Skeletal muscle cell (primary cell): ENCODE measurements at places on chromosomes 2 and 18.

GRCh38 chr2:65363879-65364666 lies 68.3 kb downstream of the SPRED2 start:
- no peak for DNase-seq

- DNase-seq, result no peak
These were observed 38.5 kb downstream of the ASXL3 start for GRCh38 chr18:33616556-33616955.

DNA sequence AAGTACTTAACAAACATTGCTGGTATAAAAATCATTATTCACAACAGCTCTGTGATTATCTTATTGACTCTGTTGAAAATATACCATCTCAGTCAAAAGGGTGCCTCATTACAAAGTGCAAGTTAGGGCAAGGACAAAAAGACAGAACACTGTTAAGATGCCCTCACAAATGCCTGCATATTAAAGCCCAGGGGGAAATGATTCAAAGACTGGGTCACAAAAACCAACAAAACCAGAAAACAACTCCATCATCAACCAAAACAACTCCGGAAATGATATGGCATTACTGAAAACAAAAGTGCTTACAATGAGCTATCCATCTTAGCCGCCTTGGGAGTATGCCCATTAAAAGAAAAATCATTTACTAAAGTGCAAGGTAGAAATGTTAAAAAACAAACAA lies 9.9 kb downstream of the PLA2R1 start:
- DNase-seq, result no peak

DNA sequence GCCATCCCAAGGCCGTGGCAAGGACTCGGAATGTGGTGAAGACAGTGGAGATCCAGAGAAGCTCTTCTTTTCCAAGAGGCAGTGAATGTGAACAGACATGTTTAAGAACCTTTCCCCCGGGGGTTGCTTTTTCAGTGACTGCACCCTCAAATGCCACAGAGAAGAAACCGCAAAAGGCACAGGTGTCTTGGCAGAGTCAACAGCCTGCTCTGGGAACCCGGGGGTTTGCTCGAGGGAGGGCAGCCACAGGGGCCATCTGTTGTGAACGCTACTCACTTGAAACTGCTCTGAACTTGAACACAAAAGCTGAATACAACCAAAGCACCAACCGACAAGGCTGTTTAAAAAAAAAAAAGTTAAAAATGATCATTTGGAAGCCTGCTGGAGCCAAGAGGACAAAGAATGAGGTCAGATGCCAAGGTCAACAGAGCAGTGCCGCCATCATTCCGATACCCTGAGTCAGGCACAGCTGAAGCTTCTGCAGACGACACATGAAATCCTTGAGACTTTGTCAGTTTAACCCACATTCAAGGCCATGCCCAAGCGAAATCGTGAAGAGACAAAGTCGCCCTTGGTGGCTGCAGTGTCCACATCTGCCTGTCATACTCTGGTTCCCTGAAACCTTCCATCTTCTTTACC lies 47.4 kb downstream of the PSMG2 start:
- DNase-seq, result no peak

- DNase-seq, result no peak
These were observed 29.9 kb upstream of the ZNG1B start for GRCh38 chr2:113407446-113408099.

- no peak for DNase-seq
These were observed 9.5 kb downstream of the PRKRA start for GRCh38 chr2:178441426-178441825.

- DNase-seq, result no peak
These were observed 73.5 kb upstream of the NEDD4L start for GRCh38 chr18:57970356-57971095.

DNA sequence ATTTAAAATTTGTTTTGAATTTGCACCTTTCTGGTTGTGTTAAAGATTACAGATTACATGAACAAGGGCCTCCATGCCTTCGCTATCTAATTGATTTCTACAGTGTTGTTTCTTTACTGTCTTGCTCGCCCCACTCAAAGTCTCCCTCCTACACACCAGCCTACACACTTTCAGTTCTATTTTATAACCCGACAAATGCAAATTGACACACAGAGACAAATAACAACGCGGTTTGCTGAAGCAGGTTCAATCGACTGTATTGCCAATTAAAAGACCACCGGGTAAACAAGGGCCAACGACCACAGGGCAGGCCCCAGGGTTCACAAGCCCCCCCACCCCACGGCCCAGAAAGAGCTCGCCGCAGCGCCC lies 869 bp downstream of the STARD7 start:
- no peak for DNase-seq

DNA sequence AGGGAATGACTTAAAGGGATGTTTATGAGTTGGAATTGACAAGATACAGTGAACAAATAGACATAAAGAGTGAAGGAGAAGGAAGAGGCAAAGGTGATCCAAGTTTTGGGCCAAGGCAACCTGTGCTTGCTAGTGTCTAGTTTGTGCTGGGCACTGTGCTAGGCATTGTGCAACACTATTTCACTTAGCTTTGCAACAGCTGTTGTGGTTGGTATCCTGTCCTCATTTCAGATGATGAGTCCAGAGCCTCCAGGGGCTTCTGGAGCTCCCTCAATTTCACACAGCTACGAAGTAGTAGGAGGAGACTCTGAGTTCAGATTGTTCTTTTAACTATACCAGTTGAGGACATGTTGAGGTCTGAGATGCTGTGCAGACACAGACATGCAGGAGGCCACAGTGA lies 18.1 kb upstream of the LOXHD1 start:
- no peak for DNase-seq

- no peak for DNase-seq
These were observed 42.1 kb downstream of the GRHL1 start for GRCh38 chr2:9993488-9994165.

DNA sequence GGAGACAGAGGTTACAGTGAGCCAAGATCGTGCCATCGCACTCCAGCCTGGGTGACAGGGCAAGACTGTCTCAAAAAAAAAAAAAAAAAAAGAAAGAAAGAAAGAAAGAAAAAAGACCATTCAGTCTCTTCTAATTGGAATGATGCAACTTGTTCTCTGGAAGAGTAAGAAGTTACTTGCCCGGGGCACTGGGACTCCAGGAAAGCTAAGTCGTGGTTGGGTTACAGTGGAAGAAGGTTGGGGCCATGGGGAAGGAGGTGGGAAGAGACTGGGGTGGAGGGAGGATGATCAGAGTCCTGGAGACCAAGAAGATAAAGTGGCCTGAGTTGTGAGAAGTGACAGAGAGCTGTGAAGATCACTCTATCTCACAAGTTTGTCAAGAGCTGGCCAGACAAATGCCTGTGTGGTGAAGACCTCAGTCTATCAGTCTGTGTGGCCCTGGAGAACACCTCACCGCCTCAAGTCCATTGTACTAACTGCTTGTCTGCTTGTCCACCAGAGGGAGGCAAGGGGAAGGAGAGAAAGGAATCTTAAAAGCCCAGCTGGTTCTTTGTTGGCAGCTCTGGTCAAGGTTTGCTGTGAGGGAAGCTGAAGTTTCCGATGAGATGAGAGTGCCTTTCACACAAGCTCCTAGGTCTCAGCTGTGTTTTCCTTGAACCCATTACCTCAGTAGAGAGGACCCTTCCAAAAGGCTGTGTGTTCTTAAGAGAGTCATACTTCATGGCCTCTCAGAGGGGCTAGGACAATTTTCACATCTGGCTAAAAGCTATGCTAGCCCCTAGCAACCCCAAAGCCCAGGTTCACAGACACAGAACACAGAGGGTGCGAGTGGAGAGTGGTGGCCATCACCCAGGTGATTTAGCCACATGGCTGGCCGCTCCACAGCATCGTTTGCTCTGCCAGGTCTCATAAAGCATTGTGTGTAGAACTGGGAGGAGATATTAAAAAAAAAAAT lies 72.0 kb upstream of the TMEM178A start:
- peak; percentile 44 for DNase-seq

DNA sequence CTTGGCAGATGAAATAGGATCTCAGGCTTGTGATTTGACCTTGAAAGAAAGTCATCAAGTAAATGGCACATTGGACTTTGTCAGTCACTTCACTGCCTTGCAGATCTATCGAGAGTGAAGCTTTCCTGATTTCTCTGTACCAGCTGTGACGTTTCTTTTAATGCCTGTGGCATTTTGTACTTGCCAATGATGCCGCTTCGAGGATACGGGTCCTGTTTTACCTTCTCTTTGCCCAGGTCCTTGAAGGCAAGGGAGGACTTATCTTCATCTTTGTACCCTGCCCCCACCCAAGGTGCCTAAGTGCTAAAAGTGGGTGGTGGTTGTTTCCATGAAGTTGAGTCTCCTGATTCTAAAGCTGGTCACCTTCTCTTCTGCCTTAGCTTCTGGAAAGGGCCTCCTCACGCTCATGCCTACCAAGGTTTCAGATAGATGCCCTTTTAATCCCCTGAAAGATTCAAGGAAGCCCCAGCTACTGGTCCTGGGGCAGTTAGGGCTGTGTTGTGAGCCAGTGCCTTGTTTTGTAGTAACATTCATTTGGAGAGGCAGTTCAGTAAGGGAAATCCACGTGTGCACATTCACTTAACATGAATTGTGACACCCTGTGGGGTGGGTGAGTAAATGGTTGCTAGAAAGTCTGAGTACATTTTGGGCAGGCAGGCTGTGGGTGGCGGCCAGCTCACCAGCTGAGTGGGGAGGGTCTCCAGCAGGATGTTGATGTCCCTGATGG lies 6.1 kb downstream of the LBH start:
- no peak for DNase-seq

GRCh38 chr2:228917220-228917619 lies 353.9 kb downstream of the PID1 start:
- peak; percentile 3 for DNase-seq

- DNase-seq, result no peak
These were observed 37.9 kb downstream of the BUB1 start for GRCh38 chr2:110639972-110640371.

DNA sequence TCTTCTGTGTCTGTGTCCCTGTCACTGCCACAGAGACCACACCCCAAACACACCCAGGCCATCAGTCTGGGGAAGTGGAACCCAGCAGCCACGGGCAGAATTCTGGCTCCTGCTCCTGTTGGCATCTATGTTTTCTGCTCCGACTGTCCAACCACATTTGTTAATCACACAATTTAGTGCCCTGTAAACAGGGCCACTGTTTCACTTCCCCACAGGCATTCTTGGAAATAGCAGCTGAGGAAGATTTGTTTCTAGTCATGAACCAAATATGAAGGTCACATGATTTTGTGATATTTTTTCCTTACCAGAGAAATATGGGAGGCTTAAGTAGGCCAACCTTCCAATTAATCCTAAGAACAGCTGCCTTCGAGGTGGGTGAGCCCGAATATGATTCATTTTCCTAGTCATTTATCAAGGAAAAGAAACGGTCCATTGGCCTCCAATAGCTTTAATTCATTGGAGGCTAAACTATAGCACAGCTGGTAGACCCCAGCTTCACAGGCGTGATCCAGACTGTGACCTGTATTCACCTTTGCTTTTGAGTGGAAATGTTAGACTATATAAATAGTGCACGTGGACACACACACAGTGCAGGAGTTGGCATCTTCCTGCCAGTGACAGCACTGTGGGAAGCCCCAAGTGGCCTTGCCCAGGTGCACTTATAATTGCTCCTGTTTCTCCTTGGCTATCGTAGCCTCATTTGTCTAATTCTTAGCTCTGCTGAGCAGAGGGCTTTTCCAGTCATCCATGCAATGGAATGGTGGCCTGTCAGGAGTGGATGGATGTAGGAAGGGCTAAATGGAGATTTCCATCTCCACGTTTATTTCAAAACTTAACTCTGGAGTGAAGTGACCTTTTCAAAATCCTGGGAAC lies 267.9 kb downstream of the LPIN1 start:
- peak; percentile 43 for DNase-seq

GRCh38 chr2:202005272-202005887 lies 28.3 kb upstream of the FZD7 start:
- no peak for DNase-seq

GRCh38 chr2:72673279-72673678 lies 152.6 kb downstream of the EXOC6B start:
- no peak for DNase-seq

DNA sequence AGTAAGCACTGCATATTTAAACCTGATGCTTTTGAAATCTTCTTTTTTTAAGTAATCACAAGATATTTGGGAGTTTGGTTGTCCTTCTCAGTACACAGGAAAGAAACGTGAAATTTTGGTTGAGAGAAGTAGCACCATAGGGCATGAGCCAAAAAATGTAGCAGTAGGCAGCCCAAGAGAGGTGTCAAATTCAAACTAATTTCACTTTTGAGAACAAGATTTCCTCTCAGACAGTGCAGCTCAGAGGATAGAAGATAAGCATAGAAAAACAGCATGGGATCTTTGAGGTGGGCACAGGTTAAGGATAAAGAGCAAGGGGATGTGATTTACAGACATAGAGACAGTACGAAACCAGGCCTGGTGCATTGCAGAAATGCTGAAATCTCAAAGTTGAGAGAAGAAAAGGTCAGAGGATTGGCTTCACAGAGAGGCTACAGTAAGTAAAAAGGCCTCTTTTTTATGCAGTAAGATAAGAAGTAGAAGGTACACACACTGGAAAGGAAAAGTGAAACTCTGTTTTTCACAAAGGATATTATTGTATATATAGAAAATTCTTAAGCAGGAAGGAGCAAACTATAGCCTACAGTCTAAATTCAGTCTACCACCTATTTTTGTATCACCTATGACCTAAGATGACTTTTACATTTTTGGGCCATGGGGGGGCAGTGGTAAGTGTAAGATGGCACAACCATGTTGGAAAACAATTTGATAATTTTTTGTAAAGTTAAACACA lies 89.8 kb downstream of the PKP4 start:
- DNase-seq, result no peak

DNA sequence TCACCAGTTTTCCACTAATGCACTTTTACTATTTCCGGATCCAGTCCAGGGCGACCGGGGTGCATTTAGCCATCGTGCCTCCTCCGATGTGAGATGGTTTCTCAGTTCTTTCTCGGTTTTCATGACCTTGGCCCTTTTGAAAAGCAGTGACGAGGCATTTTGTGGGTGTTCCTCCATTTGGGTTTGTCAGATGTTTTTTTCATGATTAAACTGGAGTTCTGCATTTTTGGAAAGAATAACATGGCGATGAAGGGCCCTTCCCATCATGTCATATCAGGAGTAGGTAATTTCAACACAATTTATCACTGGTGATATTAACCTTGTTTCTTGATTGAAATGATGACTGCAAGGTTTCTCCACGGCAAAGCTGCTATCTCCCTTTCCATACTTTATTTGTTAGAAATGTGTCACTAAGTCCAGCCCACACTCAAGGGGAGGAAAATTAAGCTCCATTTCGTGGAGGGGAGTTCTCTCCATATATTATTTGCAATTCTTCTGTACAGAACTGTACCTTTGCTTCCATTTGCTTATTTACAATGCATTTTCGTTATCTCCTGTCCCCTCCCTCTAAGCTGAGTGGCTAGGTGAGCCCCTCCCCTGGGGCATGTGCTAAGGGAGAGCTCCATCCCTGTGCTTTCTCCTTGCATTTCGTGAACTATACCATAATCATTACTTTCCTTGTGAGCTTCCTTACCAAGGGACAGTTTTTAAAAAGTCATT lies 8.9 kb upstream of the KLF11 start:
- DNase-seq, result no peak

- no peak for DNase-seq
These were observed 301.0 kb downstream of the GALR1 start for GRCh38 chr18:77550625-77551024.

DNA sequence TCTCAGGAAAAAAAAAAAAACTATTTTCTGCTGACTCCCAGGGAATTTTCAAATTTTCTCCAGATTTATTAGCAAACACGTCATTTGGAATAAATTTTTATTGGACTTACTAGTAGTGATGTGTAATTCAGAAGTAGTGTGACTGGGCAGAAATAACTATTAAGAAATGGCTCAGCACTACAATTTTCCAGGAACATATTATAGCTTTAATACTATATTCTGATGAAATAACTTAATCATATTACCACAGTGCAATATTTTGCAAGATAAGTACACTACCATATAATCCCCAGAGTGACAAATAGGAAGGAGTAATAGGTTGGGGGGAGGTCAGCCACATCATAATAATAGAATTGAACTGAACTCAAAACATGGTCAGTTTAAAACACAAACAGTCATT lies 19.7 kb upstream of the TNFAIP6 start:
- DNase-seq, result no peak
